ENCODE measurements at places on chromosomes 2 and 18. TPM values are rescaled to one million over a fixed set of nuclear protein-coding genes. Genes with fewer than 3 reads are reported as not detected.

GRCh38 chr2:32812316-32812715 lies 134.4 kb upstream of the LTBP1 start:
- H3K4me1 ChIP-seq = no peaks in the 10 kb centered on the region
- no peak overlapping the region for H3K4me3 ChIP-seq
- H3K27ac ChIP-seq = no peak overlapping the region
- peaks cover 3% of the 10 kb centered on the region for H3K36me3 ChIP-seq
- DNase-seq = no peak

DNA sequence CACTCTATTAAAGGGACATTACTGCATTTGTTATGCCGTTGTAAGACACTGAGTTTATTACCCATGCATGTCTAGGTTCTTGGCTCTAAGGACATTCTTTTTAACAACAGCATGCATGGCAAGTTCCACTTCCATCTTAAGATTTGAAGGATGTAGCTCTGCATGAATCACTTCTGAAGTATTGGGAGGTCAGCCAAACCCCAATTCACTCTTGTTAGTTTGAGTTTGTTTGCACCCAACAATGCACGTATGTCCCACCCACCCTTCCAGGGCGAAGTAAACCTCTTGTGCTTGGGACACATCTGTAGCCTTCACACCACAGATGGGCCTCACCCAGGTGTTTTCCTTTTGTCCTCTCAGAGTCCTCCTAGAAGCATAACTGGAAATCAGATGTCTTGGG lies 5.6 kb upstream of the LAMA3 start:
- no peak overlapping the region for H3K27ac ChIP-seq
- H3K27me3 ChIP-seq = peaks cover 34% of the 10 kb centered on the region
- no peaks in the 10 kb centered on the region for H3K4me1 ChIP-seq
- no peak overlapping the region for H3K4me3 ChIP-seq
- no peaks in the 10 kb centered on the region for H3K36me3 ChIP-seq
- no peak for DNase-seq

- H3K36me3 ChIP-seq = no peaks in the 10 kb centered on the region
- no peaks in the 10 kb centered on the region for H3K27me3 ChIP-seq
Observed at GRCh38 chr18:52936931-52937330, 596.9 kb downstream of the DCC start.

- no peak for DNase-seq
- H3K4me3 ChIP-seq = no peak overlapping the region
- no peak overlapping the region for H3K27ac ChIP-seq
- no peaks in the 10 kb centered on the region for H3K36me3 ChIP-seq
- peaks cover 19% of the 10 kb centered on the region for H3K27me3 ChIP-seq
Observed at GRCh38 chr2:241048949-241049343, 50.5 kb downstream of the SNED1 start.

GRCh38 chr18:9869715-9870430 lies 15.9 kb upstream of the TXNDC2 start:
- H3K4me1 ChIP-seq = peaks cover 11% of the 10 kb centered on the region
- peak; percentile 56 for DNase-seq
- no peak overlapping the region for H3K27ac ChIP-seq
- H3K4me3 ChIP-seq = no peak overlapping the region

Gene ABCG5
- not detected for total RNA-seq

- no peak overlapping the region for H3K27ac ChIP-seq
- H3K4me3 ChIP-seq = no peak overlapping the region
- H3K27me3 ChIP-seq = no peaks in the 10 kb centered on the region
- H3K4me1 ChIP-seq = no peaks in the 10 kb centered on the region
- H3K36me3 ChIP-seq = no peaks in the 10 kb centered on the region
Observed at GRCh38 chr2:127389778-127390435, 2.1 kb upstream of the MAP3K2 start.

GRCh38 chr2:71389384-71390072 lies 57.9 kb downstream of the ZNF638 start:
- no peaks in the 10 kb centered on the region for H3K27me3 ChIP-seq
- no peak overlapping the region for H3K27ac ChIP-seq
- H3K4me1 ChIP-seq = no peaks in the 10 kb centered on the region
- no peak overlapping the region for H3K4me3 ChIP-seq

DNA sequence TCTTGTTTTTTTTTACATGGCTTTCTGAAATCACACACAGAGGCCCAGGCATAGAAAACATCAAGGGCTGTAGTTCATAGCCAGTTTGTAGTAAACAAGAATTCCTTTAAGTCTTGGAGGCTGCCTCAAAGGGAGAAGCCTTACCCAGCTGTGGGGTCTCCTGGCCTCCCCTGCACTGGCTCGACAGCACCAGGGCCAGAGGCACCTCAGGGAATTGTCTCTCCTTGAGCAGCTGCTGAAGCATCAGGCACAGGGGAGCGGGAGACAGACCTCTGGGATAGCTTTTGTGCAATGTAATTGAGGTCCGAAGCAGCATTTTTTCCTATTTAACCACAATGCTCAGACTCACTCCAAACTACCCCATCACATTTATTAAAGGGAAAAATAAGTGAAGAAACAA lies 209.1 kb downstream of the HRH4 start:
- H3K27me3 ChIP-seq = no peaks in the 10 kb centered on the region
- H3K27ac ChIP-seq = no peak overlapping the region
- no peak overlapping the region for H3K4me3 ChIP-seq
- no peak for DNase-seq
- no peaks in the 10 kb centered on the region for H3K4me1 ChIP-seq

GRCh38 chr18:62061821-62062478 lies 124.9 kb downstream of the PIGN start:
- H3K27me3 ChIP-seq = no peaks in the 10 kb centered on the region
- H3K4me3 ChIP-seq = no peak overlapping the region
- H3K27ac ChIP-seq = no peak overlapping the region
- no peak for DNase-seq

Gene FZD7
- 271 TPM for total RNA-seq

GRCh38 chr2:218755567-218756404 lies 26.2 kb upstream of the CYP27A1 start:
- H3K36me3 ChIP-seq = peaks cover 62% of the 10 kb centered on the region
- H3K4me3 ChIP-seq = no peak overlapping the region
- no peak overlapping the region for H3K27ac ChIP-seq
- no peaks in the 10 kb centered on the region for H3K4me1 ChIP-seq

Gene APLF
- 8.0 TPM for total RNA-seq
